CD4-positive, alpha-beta T cell treated with Interleukin-15 for 1 hour (primary cell): ENCODE measurements at places on chromosomes 7 and 10.
A peak's percentile ranks its signal among the peaks of the same experiment; 100 is the strongest.

GRCh38 chr7:85021101-85021704, 165.7 kb downstream of the SEMA3D start:
- no peak for DNase-seq

GRCh38 chr10:107011105-107011504, 153.4 kb downstream of the SORCS1 start:
- DNase-seq, result no peak

DNA sequence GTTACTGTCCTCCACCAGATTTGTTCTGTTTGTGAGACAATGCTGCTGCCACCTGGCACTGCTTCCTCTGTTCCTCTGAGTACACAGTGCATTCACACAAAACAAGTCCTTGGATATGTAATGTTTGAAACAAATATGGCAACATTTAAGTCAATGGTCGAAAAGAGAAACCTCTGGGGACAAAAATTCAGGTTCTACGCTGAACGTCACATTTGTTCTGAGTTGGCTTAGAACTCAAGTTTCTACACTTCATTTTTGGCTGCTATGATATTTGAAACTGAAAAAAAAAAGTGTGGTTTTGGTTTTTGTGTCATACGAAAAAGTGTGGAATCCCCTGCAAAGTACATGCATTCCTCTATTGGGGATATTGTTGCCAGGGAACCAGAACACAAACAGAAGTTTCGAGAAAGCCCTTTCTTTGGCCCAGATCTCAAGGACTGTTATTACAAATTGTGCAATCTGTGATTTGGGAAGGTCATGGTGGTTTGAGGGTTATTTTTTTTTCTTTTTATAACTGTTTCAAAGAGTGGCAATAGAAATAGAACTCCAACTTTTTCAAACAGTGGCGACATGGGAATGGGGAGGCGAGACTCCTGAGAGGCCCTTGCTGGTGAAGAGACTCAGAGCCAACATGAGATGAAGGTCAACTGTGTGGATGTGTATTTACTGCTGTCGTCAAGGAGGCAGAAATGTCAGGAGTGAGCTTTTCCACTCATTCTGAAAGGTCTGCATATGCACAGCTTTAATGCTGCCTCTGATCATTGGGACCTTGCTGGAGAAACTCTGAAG, 127.5 kb downstream of the CUBN start:
- peak; percentile 53 for DNase-seq

DNA sequence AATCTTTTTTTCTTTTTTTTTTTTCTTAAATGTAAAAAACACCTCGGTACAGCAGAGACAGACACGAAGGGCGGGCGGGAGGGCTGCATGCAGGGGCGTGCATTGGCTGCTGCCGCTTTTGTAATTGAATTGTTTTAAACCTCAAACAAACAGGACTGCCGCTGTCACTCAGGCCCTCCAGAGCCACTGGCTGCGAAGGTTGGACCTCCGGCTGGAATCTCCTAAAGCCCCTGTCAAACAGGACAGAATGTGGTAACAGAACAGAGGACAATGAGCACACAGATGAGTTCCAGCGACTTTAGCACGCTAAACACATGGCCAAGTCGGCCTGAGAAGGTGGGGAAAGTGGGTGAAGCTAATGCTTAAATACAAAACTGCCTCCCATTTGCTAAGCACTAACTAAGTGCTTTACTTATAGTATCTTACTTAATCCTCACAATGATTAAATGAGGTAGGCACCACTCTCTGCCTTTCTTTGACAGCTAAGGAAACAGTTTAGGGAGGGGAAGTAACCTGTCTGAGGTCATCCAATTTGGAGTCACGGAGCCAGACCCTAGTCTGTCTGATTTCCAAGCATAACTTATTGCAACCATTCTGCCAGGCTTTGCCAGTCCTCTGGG, 3.0 kb upstream of the NDST2 start:
- DNase-seq, result no peak

- DNase-seq, result no peak
Observed at GRCh38 chr10:49269523-49269922, 29.4 kb upstream of the C10orf71 start.

GRCh38 chr7:74439541-74439940, 14.2 kb upstream of the GTF2IRD1 start:
- no peak for DNase-seq

DNA sequence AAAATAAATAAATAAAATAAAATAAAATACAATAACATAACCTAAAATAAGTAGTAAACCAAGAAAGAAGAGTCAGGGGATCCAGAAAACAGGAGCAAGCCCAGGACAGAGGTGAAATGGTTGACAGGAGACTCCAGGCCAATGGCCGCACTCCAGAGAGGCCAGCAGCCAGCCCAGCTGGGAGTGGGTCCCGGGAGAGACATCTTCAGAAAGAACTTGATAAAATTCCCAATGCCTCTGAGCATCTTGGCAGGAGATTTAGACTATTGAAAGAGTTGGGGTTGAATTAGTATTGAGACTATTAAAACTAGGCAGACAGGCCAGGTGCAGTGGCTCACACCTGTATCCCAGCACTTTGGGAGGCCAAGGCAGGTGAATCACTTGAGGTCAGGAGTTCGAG, 62.6 kb downstream of the CLIP2 start:
- no peak for DNase-seq

- DNase-seq, result no peak
Observed at GRCh38 chr7:105473163-105473562, 48.9 kb downstream of the PUS7 start.

- no peak for DNase-seq
Observed at GRCh38 chr10:127168261-127168660, 28.1 kb downstream of the INSYN2A start.

GRCh38 chr7:126529833-126530232, 722.9 kb downstream of the GRM8 start:
- no peak for DNase-seq

DNA sequence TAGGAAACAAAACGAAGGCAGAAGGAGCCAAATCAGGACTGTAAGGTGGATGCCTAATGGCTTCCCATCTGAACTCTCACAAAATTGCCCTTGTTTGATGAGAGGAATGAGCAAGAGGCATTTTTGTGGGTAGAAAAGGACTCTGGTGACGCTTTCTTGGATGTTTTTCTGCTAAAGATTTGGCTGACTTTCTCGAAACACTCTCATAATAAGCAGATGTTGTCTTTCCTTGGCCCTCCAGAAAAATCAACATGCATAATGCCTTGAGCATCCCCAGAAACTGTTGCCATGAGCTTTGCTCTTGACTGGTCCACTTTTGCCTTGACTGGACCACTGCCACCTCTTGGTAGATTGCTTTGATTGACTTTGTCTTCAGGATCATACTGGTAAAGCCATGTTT, 13.5 kb downstream of the PTPN12 start:
- no peak for DNase-seq

- no peak for DNase-seq
Observed at GRCh38 chr7:28258240-28258639, 77.6 kb upstream of the JAZF1 start.

- no peak for DNase-seq
Observed at GRCh38 chr10:89857431-89858042, 156.1 kb downstream of the KIF20B start.
